ENCODE measurements at places on chromosomes 11 and 22.

DNA sequence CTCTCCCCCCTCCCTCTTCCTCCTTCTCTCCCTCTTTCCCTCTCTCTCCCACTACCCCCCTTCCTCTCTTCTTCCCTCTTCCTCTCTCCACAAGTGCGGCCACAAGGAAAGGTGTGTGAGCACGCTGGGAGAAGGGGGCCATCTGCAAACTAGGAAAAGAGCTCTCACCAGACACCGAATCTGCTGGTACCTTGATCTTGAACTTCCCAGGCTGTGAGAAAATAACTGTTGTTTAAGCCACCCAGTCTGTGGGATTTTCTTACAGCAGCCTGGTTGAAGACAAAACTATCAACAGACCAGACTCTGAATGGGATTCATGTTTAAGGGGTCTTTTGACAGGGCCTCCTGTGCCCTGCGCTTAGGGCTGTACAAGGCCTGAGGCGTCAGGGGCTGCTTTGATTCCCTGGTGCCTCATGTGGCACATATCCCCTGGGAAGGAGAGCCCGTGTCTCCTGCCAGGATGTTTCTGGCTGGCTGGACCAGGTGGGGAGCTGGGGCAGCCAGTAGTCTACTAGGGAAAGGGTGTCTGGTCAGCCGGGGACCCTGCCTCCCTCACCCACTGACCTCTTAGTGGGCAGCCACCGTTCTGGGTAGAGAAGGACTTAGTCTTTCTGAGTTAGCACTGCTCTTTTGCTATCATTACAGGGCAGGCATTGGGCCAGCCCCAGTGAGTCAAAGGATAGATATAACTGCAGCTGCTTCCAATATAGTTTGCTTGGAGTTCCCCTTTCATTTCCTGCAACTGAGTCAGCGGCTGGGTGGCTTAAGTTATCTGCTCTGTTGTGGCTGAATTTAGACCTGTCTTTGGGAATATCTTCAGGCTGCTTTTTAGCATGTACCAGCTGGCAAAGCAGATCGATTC, 6.2 kb downstream of the PANX1 start:
- peak; percentile 52 for DNase-seq

DNA sequence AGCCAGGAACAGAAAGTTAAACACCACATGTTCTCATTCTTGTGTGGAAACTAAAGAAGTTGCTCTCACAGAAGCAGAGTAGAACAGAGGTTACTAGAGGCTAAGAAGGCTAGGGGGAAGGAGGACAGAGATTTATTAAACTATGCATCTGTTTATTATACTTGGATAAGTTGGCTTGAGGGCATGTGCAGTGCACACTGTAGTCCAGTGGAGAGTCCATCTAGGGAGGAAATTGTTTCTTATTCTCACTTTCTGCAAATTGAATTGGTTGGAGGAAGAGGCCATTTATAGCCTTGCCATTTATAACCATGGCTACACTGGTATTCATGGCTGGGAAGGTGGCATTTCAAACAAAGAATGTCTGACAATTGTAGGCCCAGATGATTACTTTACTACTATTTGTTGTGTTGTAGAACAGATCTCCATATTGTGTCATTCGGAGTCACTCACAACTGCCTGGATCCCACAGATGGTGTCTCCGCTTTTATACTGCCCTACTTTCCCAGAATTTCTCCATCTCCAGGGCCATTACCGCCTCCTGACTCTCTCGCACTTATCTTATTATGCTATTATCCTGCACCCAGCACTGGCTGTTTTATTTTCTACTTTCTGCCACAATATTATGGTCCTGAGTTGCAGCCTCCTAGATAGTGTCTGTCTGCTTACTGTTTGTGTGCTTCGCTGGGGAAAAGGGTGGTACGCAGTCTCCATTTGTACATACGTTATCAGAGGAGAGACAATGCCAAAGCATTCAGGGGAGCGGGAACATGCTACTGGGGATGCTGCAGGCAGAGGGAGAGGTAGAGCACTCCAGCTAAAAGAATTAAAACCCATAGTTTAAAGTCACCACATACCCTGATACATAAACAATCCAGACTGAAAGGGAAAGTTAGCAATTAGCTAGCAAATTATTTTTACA, 169.3 kb upstream of the BLID start:
- no peak for DNase-seq

GRCh38 chr11:126011265-126011664, 51.4 kb downstream of the CDON start:
- no peak for DNase-seq

DNA sequence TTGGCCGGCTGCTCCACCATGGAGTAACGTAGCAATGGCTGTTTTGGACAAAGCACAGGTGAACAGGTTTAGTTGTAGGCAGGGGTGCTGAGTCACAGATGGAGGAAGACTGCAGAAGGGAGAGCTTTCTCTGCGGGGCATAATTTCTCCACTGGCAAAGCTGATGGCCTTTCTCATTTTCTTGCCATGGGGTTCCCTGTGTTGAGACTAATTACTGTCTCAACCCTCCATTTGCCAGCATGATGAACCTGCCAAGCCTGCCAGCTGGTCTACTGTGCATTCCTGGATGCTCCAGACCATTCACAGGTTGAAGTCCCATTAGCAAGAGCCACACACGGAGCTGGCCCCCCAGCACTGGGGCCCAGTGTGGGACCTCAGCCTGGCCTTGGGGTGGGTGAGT, 202.4 kb downstream of the BARX2 start:
- no peak for DNase-seq

- DNase-seq: no peak
These were observed 57.0 kb downstream of the MYH9 start for GRCh38 chr22:36330655-36331305.

DNA sequence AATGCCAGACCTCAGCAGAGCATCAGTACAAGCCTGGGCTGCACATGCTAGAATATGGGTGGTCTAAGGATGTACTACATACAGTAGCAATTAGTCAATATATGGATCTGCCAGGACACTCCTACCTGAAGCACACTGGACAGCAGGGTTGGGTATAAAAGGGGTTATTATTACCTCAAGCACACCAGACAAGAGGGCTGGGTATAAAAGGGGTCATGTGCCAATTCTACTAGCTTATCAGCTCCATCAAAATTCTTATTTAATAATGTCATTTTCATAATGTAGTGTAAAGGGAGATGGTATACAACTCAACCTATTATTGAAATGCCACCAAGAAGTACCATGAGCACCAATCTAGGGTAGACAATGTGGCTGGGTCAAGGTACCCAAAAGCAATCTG, 44.7 kb upstream of the PRODH start:
- DNase-seq: no peak

DNA sequence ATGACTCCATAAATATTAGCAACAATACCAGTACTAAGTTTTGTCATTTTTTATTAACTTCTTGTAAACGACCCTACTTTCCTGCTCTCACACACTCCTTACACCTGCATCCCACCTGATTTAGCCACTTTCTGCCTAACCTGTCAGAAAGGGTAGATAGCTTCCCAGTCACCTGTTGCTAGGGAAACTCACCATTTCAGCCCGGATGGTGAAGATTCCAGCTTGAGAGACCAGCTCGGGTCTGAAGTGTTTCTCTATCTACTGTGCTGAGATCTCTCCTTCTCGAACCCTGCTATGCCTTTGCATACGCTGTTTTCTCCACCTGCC, at the start of gene PARVG:
PARVG (plus strand) TSS at position 220 of the 327 bp plus-strand sequence. CDS start 2,405 bp downstream, outside the sequence.
- peak; percentile 22 for DNase-seq

- DNase-seq: no peak
These were observed 1.3 kb downstream of the SLC39A13 start for GRCh38 chr11:47409440-47410369.

GRCh38 chr11:65857500-65857852, 504 bp downstream of the CFL1 start:
- peak; percentile 62 for DNase-seq

DNA sequence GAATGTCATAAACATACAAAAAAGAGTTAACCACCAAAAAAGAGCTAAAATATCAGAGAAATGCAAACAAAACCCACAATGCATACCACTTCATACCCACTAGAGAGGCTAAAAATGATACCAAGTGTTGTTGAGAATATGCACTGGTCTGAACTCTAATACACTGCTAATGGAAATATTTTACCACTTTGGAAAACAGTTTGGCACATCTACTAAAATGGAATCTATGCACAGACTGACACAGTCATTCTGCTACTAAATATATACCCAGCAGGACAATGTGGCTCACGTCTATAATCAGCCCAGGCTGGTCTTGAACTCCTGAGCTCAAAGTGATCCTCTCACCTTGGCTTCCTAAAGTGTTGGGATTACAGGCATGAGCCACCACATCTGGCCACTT, 18.0 kb downstream of the MAPK1 start:
- no peak for DNase-seq

- DNase-seq: peak; percentile 43
These were observed 42.5 kb downstream of the LARGE2 start for GRCh38 chr11:45964911-45965389.

DNA sequence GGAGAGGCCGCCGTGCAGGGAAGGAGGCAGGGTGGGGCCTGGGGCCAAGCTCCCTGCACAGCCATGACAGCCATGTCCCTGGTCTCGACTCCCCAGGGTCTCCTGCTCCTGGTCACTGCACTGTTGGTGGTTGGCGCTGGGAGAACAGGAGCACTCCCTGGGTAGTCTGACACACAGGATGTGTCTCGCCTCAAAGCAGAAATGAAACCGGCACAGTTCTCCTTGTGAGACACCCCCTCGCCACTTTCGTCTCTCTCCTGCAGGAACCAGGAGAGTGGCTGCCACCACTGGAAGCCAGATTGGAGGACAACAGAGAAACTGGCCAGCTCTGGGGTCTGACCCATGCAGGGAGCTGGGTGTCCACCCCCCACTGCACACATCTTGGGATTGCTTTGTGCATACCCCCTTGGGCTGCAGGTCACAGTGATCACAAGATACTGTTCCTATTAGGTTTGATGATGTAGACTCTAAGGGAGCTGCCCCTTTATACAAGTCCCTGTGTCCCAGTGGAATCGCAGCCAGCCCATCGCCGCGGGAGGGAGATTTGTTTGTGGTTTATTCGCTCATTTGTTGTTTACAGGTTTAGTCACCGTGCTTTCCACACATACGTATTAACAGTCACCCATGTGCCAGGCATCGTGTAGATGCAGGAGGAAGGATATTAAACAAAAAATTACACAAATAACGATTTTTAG, 27.0 kb upstream of the YWHAH start:
- peak; percentile 26 for DNase-seq

DNA sequence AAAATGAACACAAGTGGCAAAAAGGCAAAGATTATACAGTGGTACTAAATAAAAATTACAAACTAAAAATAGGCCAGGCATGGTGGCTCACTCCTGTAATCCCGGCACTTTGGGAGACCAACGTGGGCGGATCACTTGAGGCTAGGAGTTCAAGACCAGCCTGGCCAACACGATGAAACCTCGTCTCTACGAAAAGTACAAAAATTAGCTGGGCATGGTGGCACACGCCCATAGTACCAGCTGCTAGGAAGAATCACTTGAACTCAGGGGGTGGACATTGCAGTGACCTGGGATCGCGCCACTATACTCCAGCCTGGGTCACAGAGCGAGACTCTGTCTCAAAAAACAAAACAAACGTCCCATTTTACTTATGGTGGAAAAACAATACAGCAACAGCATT, 24.5 kb downstream of the ZNF280B start:
- DNase-seq: no peak

DNA sequence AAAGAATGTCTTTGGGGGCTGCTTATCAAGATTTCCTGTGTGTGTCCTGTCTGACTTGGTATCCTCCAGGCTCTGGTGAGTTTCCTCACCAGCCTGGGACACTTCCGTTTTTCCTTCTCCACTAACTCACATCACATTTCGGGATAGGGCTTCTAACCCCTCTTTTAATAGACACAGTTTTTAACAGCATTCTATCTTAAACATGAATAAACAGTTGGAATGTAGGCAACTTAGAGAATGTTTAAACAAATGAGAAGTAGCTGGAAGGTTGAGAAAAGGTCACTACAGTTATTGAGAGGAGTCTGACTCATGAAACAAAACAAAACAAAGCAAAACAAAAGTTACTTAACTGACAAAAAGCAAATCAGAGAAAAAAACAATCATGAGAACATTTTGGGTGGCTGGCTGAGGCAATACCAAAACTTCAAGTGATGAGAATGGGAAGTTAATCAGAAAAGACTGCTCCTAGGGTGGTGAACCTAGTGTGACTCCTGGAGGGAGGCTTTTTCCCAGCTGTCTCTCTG, 64.7 kb upstream of the CTSC start:
- no peak for DNase-seq

DNA sequence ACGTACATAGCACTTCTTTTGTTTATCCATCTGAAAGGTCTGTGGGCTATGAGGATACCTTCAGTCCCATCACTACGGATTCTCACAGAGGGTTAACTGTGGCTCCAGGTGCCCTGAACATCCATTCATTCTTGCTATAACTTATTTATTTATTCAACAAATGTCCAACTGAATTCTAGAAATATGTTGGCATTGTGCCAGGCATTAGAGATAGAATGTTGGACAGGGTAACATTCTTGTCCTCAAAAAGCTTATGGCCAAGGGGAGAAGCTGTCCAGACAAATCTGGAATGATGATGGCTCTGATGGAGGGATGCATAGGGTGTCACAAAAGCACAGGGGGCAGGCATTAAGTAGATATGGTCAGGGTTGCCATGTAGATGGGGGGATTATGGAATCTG, 8.4 kb downstream of the OLFML1 start:
- no peak for DNase-seq

GRCh38 chr11:131534611-131535010, 164.2 kb downstream of the NTM start:
- DNase-seq: no peak

GRCh38 chr11:123264431-123264780, 69.4 kb upstream of the CLMP start:
- no peak for DNase-seq
